ENCODE measurements at places on chromosomes 5 and 9.

- DNase-seq = no peak
Measured at GRCh38 chr5:176785184-176786145, 24.9 kb upstream of the UNC5A start.

DNA sequence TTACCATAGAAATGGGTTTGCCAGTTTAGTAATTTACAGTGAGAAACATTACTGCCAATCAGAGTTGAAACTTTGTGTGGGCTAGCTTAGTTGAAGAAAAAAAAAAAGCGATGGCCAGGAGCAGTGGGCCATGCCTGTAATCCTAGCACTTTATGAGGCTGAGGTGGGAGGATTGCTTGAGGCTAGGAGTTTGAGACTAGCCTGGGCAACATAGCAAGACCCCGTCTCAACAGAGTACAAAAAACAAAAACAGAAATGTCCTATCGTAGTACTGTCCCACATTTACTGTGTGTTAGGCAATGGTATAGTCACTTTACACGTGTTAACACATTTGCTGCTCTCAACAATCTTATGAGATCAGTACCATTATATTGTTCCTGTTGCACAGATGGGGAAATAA, 2.3 kb downstream of the OSTF1 start:
- no peak for DNase-seq

- DNase-seq = peak; percentile 41
Measured at GRCh38 chr5:178206166-178207101, 2.1 kb downstream of the HNRNPAB start.

DNA sequence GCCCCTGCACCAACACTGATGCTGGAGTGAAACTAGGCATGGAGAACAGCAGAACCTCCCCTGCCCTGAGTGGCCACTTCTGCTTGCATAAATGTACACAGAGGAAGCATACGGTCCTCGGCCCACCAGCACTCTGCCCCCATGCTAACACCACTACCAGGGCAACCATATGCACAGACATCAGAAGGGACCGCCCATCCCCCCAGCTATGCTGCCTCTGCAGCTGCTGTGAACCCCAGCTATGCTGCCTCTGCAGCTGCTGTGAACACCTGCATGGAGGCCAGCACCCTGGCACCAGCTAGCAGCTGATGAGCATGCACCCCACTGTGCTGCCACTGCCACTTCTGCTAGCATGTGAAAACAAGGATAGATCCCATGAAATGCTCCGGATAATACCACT, 250.3 kb downstream of the TUSC1 start:
- DNase-seq = no peak

DNA sequence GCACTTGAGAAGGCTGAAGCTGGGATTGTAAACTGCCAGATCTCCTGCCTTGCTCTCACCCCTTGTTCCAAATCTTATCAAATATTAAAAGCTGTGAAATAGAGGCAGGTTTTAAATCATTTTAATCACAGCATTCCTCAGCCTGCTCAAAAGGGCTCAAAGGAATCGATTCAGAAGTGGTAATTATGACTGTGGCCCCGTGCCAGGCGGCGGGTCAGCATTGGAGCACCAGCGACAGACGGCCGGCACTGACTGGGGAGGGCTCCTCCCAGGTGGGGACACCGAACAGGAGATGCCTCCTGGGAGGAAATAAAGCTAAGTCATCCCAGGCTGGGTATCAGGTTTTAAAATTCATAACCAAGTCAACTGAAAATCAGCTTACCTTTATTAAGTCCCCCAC, 66.7 kb downstream of the KCNIP1 start:
- no peak for DNase-seq

DNA sequence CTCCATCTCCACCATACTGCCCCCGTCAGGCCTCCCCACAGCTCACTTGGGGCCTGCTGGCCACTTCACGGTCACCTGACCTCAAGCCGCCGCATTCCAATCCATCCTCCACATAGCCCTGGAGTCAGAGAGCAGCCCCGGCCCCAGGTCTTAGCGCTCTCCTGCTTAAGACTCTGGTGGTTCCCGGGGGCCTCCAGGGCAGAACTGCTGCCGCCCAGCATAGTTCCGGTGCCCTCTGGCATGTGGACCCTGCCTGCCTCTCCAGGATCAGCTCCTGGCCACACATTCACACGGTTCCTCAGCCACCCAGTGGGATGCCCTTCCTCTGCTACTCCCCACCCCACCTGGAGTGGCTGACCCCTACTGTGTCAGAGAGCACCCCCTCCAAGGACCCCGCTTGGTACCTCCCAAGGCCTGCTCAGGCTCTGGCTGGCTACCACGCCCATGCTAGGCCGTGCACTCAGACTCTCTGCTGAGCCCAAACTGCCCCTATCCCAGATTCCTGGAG, 8.7 kb downstream of the PHYKPL start:
- no peak for DNase-seq

DNA sequence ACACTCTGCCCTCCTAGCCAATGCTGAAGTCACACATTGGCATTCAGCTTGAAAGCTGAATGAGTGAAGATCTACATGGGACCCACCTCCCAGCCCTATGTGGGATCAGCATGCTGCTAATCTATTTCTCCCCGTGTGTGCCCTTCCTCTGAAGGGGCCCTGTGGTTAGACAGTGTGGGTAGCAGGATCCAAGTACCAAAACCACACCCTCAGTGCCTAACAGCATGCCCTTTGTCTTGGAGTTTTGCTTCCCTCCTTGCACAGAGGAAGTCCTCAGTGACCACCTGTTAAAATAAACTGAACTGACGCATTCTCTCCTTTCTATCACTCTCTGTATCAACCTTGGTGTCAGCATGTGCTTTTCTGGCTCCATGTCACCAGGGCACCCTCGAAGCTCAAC, 25.0 kb downstream of the SH3TC2 start:
- DNase-seq = peak; percentile 7

DNA sequence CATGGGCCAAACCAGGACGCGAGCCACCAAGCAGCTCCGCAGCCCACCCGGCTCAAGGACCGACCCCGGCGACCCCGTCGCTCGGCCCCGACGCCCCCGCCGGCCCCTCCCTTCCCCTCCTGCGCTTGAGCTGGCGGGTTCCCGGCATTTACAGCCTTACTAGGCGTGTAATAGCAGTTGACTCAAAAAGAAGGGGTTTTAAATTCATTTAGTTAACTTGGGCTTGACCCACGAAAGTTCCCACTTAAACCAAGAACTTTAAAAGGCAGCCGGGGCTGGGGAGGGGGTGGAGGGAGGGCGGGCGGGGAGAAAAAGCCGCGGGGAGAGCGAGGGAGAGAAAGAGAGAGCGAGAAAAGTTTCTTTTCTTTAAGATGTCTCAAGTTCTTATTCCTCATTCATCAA, 636 bp downstream of the PRDM12 start:
- no peak for DNase-seq

DNA sequence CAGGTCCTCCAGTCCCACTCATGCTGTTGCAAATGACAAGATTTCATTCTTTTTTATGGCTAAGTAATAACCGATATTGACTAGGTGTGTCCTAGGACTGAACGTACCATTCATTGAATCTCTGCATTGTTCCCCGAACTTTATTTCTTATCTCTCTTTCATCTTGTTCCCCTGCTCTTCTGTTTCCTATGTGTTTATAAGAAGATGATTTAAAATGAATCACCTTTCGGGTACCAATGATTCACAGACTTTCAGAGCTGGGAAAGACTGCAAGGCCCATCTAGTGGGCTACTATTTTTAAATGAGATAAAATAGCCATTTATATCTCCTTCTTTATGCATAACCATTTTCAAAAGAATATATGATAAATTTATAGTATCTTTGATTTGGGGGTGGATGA, 133.0 kb downstream of the CDH18 start:
- DNase-seq = no peak

- DNase-seq = no peak
Measured at GRCh38 chr9:2465921-2466460, 155.6 kb upstream of the VLDLR start.

DNA sequence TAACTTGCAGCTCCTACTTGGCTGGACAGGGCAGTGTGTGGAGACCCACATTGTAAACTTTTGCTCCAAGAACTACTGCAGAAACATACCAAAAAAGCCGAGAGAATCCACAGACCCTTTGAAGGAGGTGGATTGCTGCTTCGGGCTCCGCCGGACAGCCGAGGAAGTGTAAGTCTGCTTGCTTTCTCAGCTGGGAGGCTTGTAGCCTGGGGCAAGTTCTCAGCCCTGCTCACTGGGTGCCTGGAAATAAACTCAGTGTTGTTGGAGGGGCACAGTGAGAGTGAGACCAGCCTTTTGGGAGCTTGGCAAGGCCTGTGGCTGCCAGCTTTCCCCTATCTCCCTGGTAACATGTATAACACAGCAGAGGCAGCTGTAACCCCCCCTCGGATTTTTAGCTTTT, 215.6 kb downstream of the SYK start:
- no peak for DNase-seq
